ENCODE measurements at places on chromosomes 5 and 9.

GRCh38 chr9:91285729-91286353 is 75.9 kb downstream of the AUH start:
- no peak for DNase-seq

DNA sequence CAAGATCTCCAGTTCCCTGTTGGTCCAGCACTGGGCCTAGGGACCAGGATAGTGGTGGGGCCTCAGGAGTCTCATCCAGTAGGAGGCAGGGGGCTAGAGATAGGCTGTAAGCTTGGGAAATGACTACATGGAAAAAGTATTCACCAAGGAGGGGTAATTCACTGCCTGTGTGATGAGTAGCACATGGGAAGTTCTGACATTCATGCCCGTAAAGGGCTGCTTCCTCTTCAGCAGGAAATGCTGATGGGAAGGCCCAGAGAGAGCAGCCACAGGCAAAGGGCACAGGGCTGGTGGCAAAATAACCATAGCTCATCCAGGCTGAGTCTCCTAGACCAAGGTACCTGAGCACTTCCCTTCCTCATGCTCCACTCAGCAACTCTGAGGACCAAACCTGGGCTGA is 23.1 kb upstream of the FRRS1L start:
- DNase-seq, result no peak

DNA sequence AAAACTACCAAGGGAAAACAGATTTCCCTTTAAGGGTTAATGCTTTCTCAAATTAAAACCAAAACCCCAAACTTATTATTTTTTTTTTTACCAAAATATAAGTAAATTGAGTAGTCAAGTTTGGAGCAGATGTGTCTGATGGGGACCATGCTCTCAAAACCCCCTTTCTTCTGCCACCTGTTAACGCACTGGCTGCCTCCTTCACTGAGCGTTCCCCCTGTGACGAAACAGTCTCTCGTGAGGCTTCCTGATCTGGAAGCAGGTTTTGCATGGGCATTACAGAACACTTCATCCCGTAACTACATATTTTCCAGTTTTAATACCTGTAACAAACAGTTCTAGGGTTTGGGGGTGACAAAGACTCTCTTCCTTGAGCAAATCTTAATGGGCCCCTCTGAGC is 59.4 kb downstream of the ANKH start:
- no peak for DNase-seq

DNA sequence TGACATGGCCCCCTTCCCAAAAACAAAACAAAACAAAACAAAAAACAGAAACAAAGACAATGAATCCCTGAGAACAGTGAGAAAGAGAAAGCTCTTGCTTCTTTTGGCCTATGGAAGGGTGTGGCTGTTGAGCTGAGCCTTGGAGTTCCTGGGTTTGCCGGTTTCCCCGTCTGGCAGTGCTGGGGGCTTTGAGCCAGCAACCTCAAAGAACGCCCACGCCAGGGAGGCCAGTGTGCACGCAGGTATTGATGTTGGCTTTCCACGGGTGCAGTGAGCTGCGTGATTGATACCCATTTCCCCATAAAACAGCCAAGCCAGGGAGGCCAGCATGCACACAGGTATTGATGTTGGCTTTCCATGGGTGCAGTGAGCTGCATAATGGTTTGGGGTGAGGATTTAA is 8.3 kb upstream of the LCN1 start:
- no peak for DNase-seq

DNA sequence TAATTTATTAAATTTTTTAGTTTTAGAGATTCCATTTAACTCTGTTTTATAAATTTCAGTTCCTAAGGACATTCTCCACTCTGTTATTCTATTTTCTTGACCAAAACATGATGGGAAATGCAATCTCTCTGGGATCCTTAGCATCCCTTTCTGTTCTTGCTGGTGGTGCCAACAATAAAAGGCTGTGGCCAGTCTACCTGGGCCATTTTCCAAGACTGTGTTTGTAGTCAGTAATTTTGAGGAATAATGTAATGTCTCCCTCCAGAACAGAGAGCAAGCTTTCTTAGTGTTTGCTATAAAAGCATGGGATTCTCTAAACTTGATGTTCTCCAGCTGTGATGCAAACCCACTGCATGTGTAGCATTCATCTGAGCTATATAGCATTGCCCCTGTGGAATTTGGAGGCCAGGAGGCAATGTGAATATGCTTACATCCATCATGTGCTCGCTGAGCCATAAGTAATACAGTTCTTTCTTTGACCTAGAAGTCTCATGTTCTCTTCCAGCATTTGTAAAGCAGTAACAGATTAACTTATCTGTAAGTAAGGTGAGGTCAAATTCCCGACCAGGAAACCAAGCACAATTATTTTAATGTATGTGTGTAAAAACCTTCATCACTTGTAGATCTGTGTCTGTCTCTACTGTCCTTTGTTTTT is 211.5 kb upstream of the TAS2R1 start:
- no peak for DNase-seq

DNA sequence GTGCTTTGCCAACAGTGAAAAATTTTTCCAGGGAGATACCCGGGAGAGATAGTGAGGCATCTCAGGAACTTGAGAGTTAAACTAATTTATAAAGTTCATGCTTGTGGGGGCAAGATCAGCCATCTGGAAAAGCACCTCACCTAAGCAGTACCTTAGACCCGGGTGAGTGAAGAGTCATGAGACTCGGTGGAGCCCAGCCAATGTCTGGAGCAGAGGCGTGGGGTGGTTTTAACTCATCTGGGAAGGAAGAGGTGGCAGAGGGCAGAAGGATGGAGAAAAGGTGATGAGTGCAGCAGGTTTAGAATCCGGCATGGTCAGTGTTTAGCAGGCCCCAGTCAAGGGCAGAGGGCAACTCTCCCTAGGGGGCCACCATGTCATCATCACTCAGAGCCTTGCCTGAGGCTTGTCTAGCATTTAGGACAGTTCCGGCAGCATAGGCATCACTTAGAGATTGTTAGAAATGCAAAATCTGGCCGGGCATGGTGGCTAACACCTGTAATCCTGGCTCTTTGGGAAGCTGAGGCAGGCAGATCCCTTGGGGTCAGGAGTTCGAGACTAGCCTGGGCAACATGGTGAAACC is 4.3 kb upstream of the RNF183 start:
- DNase-seq, result no peak

DNA sequence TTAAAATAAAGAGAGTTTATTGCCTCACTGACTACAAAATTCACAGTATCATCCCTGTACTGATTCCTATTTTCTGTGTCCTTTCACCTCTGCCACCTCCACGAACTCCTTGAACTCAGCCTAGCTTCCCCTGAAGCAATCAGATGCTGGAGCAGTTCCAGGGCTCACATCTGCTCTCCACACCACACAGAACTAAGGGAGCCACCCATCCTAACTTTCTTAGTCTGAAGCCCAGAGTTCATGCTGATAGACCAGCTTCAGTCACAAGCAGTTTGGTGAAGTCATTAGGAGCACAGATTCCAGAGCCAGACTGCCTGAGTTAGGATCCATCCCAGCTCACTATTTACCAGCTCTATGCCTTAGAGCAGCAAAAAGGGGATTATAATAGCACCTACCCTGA is 15.6 kb upstream of the EPB41L4A start:
- DNase-seq, result no peak

- DNase-seq, result no peak
These were observed 59.7 kb downstream of the MFAP3 start for GRCh38 chr5:154098465-154098864.

GRCh38 chr9:61667559-61668121 is 477.8 kb downstream of the SPATA31A7 start:
- DNase-seq, result peak; percentile 21

GRCh38 chr9:5493679-5494511 is 16.4 kb upstream of the PDCD1LG2 start:
- DNase-seq, result no peak

DNA sequence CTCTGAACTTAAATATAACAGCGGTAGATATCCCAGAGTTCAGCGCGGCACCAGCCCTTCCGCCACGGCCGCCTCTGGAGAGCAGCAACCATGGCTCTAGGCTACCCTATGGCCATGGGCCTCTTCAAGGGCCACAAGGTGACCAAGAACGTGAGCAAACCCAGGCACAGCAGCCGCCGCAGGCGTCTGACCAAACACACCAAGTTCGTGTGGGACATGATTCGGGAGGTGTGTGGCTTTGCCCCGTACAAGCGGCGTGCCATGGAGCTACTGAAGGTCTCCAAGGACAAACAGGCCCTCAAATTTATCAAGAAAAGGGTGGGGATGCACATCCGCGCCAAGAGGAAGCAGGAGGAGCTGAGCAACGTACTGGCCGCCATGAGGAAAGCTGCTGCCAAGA is 229.0 kb downstream of the ACTL7B start:
- DNase-seq, result no peak

GRCh38 chr5:107464416-107464815 is 206.3 kb downstream of the EFNA5 start:
- DNase-seq, result no peak

GRCh38 chr9:95642189-95642588 is 125.4 kb upstream of the PTCH1 start:
- no peak for DNase-seq

DNA sequence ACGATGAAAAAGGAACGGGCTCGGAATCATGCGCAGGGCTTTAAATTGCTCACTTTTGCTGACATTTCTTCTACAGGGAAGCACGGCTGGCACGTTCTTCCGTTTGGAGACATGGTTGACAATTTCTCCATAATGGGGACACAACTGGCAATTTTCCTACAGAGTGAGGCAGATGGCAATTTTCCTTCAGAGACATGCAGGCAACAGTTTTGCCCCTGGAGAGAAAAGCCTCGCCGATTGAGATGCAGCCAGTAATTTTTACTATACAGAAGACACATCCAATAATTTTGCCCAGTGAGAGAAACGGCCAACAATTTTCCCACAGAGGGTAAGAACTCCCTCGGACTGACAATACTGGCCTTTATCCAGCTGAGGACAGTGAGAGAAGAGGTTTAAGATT is 90.9 kb upstream of the GPR151 start:
- DNase-seq, result no peak

DNA sequence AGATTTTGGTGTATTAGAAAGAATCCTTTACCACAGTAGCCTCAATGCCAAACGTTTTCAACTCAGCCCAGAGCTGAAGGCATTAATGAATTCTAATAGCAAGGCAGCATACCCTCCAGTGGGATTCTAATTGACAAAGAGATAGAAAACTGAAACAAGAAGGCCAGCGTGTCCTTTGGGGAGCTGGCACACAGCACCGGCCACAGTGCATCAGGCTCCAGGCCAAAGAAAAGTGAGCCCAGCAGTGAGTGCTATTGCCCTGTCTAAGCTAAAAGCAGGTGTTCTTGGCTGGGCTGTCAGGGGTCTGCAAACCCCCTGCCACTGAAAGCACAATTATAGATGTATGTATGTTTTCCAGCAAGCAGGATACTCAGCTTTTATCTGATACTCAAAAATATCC is 40.4 kb downstream of the PPIC start:
- DNase-seq, result no peak

DNA sequence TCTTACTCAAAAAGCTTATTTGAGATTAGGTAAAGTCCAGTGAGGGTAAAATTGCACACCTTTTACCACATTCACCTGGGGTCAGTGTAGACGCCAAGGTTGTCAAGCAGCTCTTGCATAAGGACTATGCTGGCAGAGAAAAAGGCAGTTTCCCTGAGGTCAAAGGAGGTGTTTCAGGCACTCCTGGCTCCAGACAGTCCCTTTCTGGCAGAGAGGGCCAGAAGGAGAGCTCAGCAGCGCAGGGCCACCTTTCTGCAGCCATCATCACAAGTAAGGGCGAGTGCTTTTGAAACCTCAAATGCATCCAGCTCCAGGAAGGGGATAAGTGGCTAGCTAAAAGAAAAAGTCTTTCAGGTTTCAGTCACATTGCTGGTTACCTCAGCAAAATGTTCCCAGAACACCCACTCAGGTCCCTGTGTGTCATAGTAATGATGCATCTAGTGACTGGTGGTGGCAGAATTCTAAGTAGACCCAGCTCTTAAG is 16.7 kb upstream of the IL13 start:
- no peak for DNase-seq

- DNase-seq, result peak; percentile 27
These were observed at the start of gene SARDH for GRCh38 chr9:133737774-133738639. Gene SARDH (minus strand): TSS chr9:133738352. CDS start chr9:133734173, 4,179 bp downstream.

DNA sequence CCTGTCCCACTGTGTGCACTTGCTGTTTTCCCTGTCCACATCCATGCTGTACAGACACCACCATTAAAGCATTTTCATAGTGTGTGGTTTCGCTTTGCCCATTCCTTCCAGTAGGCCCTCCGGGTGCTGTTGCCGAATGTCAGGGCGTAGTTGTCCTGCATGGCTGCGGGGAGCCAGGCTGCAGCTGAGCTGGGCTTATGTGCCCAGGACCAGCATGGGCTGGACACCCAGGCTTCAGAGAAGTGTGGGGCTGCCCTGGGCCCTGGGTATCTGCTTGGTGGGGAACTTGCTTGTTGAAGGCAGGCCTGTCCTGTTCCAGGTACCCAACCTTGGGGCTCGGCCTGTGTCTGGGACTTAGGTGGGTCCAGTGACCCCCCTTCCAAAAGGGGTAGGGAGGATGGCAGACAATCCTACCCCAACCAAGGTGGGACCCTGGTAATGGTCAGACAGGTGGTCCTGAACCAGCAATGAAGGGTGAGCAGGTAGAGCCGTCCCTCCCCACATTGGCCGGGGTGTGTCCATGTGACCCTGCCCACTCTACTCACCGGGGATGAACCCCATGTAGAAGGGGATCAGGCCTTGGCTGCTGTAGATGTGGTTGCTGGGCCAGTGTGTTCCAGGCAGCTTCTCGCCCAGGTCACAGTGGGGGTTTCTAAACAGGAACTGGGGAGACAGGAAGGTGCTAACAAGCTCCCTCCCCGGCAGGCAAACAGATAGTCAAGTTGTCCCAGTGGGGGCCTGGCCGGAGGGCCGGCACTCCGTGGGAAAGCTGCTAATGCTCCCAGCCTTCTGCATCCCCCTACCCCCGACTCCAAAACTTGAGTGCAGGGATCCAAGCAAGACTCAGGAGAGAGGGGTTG is 2.8 kb downstream of the TUBB4B start:
- DNase-seq, result no peak

DNA sequence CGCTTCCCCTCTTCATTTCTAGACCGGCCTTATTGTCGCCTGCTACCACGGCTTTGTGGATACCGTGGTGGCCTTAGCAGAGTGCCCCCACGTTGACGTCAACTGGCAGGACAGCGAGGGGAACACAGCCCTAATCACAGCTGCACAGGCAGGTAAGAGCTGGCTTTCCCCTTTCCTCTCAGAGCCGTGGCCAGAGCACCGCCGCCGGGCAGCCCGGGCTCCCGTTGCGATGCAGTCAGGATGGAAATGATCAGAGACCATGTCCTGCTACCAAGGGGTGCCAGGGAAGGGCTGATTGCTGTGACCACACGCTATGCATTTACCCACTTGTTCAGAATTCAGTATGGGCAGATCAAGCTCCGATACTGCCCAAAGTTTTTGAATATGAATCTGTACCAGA is 54.4 kb downstream of the ANKRD33B start:
- no peak for DNase-seq

GRCh38 chr5:144567421-144567780 is 396.7 kb downstream of the KCTD16 start:
- no peak for DNase-seq
